ENCODE measurements at places on chromosomes 2 and 18. TPM values are rescaled to one million over a fixed set of nuclear protein-coding genes. Genes with fewer than 3 reads are reported as not detected.

- no peak overlapping the region for H3K4me3 ChIP-seq
- DNase-seq = no peak
- no peak overlapping the region for H3K27ac ChIP-seq
- H3K4me1 ChIP-seq = no peaks in the 10 kb centered on the region
- no peaks in the 10 kb centered on the region for H3K36me3 ChIP-seq
- no peaks in the 10 kb centered on the region for H3K27me3 ChIP-seq
Measured at GRCh38 chr2:2175381-2176090, 155.5 kb downstream of the MYT1L start.

GRCh38 chr2:98308532-98308931, 37.7 kb upstream of the CNGA3 start:
- no peak for DNase-seq
- peaks cover 12% of the 10 kb centered on the region for H3K27me3 ChIP-seq
- no peaks in the 10 kb centered on the region for H3K4me1 ChIP-seq
- no peaks in the 10 kb centered on the region for H3K36me3 ChIP-seq

Gene PIEZO2
- total RNA-seq = 5.4 TPM

Gene RSAD2
- total RNA-seq = 4.6 TPM

GRCh38 chr2:45207101-45207500, 197.8 kb upstream of the SIX2 start:
- H3K4me1 ChIP-seq = no peaks in the 10 kb centered on the region
- no peak for DNase-seq
- H3K4me3 ChIP-seq = no peak overlapping the region
- H3K27me3 ChIP-seq = no peaks in the 10 kb centered on the region
- no peak overlapping the region for H3K27ac ChIP-seq

- no peaks in the 10 kb centered on the region for H3K36me3 ChIP-seq
- no peak overlapping the region for H3K4me3 ChIP-seq
- DNase-seq = no peak
- no peaks in the 10 kb centered on the region for H3K27me3 ChIP-seq
- no peak overlapping the region for H3K27ac ChIP-seq
- no peaks in the 10 kb centered on the region for H3K4me1 ChIP-seq
Measured at GRCh38 chr18:56959120-56959519, 187.8 kb upstream of the BOD1L2 start.

Gene MAIP1
- total RNA-seq = 22.9 TPM

DNA sequence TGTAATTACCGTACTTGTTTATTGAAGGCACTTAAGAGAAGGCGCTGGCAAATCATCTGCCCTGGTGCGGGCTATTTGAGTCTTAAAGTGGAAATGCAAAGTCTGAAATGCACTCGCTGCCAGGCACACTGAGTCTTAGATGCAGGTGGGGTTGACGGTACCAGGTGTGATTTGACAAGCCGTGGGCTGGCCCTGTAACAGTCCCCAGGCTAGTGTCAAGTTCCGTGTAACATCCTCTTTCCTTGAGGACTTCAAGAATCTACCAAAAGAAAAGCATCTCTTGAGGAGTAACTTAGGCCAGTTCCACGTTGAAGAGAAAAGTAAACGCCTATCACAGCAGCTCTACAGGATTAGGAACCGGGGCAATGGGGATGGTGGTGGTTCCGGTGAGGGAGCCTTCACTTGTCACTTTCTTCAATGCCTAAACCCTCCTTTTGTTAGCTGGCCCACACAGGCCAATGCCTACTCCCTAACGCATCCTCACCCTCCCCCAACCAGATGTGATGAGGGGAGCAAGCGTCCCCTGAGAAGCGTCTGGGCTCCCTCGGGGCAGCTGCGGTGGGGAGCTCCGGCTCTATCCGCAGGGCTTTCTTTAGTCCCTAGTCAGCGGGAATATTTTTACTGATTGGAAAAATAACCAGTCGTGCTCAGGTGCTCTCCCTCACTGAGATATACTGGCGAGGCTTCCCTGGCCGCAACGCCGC, 1.5 kb upstream of the UGP2 start:
- peaks cover 15% of the 10 kb centered on the region for H3K4me1 ChIP-seq
- H3K27ac ChIP-seq = peak overlapping the region; percentile 94
- H3K36me3 ChIP-seq = no peaks in the 10 kb centered on the region
- H3K4me3 ChIP-seq = peak overlapping the region; percentile 15
- H3K27me3 ChIP-seq = no peaks in the 10 kb centered on the region
- no peak for DNase-seq

DNA sequence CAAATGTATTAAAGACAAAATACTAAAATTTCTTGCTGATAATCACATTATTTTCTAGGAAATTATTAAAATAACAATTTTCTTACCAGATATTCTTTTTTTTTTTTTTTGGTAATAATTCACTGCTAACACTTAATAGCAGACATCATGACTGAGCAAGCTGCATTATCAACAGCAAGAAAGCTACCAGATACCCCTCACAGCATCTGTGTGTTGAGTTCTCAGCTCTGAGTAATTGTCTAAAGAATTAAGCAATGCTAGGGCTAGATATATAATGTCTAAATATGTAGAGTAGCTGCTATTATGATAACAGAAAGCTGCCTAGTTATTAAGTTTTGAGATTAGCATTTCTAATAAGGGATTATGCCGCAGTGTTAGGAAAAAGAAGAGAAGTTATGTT, 754.3 kb upstream of the PKDCC start:
- H3K36me3 ChIP-seq = no peaks in the 10 kb centered on the region
- H3K27ac ChIP-seq = no peak overlapping the region
- H3K27me3 ChIP-seq = no peaks in the 10 kb centered on the region
- no peak for DNase-seq

- H3K4me3 ChIP-seq = no peak overlapping the region
- no peaks in the 10 kb centered on the region for H3K27me3 ChIP-seq
- no peaks in the 10 kb centered on the region for H3K36me3 ChIP-seq
- DNase-seq = no peak
Measured at GRCh38 chr2:177030451-177031105, 182.0 kb upstream of the HNRNPA3 start.

Gene AMMECR1L
- 12.5 TPM for total RNA-seq

DNA sequence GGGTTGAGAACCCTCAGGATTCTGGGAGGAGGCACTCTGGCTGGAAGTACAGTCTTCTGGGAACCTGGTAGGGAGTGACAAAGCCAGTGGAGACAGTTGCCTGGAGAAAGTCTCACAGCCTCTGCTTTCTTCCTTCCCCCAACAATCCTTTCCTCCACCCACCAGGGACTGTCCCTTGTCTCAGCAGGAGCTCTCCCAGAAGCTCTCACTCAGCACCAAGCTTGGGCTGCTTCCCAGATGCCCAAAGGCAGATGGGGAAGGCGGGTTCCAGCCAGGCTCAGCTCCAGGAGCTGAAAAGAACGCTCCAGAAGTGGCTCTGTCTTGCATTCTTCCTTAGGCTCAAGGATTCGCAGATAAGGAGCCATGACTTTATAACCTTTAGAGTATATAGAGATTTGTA, 7.6 kb upstream of the NAGK start:
- H3K27me3 ChIP-seq = peaks cover 5% of the 10 kb centered on the region
- no peak for DNase-seq
- no peaks in the 10 kb centered on the region for H3K36me3 ChIP-seq
